NCI-H82 (cell line): ENCODE measurements at places on chromosomes 11 and 22.
A peak's percentile ranks its signal among the peaks of the same experiment; 100 is the strongest.

- no peak for DNase-seq
Observed at GRCh38 chr11:98834776-98835175, 186.0 kb upstream of the CNTN5 start.

DNA sequence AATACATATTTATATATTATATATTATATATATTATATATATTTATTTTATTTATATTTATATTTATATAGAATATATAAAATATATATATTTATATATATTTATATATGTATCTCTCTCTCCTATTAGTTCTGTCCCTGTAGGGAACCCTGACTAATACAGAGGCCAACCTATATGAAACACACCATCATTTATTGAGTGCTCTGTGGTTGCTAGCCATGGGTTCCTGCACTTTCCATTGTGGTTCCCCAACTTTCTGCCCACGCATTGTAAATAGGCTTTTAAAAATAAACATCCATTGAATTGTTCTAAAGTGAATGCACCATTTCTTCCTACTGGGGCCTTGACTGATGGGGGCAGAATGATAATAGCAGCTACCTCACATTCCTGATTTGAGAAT, 93.8 kb upstream of the SESN3 start:
- DNase-seq, result peak; percentile 10

DNA sequence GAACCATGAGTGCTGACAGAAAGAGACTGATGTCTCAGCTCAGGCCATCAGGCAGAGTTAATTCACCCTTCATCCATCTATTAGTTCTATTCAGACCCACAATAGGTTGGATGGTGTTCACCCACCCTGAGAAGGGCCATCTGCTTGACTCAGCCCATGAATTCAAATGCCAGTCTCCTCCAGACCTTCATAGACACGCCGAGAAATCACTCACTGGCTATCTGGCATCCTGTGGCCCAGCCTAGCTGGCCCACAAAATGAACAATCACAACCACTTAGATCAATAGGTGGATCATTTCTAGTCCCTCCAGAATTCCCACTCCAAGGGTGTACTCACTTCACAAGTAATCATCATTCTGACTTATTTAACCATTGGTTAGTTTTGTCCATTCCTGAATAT, 58.2 kb downstream of the MYEOV start:
- DNase-seq, result no peak

DNA sequence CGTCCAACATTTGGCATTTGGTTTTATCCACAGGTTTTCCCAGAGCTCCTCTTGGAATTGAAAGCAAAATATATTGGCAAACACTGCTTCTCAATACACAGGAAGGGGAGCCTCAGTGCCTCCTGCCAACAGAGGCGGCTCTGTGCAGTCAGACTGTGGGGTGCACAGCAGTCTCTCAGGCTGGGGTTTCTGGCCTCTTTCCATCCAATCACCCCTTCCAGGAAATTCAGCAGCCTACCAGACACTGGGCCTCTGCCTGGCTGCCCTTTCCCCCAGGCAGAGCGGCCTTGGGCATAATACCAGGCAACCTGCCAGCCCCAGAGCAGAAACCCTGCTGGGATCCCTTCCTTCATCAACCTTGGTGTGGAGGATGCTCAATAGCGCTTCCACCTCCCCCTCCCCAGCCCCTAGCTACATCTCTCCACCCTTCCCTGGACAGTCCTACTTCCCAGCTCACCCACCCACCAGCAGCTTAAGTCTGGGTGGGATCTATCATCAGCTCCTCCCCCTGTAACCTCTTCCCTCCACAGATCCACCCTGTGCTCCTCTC, 17.8 kb upstream of the RAPSN start:
- peak; percentile 36 for DNase-seq

GRCh38 chr11:117328375-117329010, 839 bp downstream of the CEP164 start:
- peak; percentile 35 for DNase-seq

GRCh38 chr11:65218446-65218845, 36.7 kb downstream of the CAPN1 start:
- DNase-seq, result no peak

- peak; percentile 74 for DNase-seq
Observed at GRCh38 chr22:25039754-25040153, 87.2 kb downstream of the KIAA1671 start.

DNA sequence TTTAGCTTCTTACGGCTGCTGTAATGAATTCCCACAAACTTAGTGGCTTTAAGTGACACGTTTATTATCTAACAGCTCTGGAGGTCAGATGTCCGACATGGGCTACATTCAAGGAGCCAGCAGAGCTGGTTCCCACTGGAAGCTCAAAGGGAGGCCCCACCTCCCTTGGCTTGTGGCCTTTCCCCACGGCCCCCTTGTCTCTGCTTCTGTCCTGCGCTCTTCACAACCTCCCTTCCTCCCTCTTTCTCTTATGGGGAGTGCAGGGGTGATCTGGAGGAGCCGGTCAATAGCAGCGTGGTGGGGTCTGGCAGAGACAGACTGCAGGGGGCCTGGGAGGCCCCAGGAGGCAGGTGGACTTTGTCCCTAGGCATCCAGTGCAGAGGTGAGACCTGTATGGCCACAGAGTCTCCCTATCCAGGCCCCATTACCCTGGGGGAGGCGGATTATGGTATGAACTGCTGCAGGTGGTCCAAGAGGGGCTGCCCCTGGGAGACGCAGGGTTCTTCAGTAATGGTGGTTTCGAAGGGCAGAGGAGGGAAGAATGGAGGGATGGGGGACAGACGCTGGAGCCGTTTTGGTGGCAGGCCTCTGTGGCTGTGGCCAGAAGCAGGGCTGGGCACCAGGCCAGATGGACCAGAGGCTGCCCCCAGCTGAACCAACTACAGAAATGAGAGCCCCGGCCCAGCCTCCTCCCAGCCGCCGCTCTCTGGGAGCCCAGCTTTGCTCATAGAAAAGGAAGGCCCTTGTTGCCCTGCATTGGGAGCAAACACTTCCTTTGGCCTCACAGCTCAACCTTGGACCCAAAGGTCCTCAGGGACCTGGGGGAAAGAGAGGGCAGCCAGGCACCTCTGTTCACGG, 30.7 kb upstream of the KCNQ1OT1 start:
- no peak for DNase-seq

DNA sequence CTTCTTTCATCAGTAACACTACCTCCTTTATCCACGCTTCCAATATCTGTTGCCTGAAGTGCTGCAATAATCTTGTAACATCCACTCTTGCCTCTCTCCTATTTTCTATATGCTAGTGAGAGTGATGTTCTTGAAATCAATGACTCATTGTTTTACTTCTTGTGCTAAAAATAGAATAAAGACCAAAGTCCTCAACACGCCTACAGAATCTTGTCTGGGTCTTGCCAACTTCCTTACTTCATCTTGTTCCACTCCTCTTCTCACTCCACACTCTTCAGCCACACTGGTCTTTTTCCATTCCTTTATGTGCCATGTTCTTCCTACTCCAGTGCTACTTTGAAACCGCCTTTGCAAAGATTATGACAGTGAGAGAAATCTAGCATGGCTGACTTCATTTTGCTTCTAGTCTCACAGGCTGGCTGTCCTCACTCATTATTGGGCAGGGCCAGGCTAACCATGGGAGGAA, 136.4 kb downstream of the CCDC81 start:
- DNase-seq, result no peak

DNA sequence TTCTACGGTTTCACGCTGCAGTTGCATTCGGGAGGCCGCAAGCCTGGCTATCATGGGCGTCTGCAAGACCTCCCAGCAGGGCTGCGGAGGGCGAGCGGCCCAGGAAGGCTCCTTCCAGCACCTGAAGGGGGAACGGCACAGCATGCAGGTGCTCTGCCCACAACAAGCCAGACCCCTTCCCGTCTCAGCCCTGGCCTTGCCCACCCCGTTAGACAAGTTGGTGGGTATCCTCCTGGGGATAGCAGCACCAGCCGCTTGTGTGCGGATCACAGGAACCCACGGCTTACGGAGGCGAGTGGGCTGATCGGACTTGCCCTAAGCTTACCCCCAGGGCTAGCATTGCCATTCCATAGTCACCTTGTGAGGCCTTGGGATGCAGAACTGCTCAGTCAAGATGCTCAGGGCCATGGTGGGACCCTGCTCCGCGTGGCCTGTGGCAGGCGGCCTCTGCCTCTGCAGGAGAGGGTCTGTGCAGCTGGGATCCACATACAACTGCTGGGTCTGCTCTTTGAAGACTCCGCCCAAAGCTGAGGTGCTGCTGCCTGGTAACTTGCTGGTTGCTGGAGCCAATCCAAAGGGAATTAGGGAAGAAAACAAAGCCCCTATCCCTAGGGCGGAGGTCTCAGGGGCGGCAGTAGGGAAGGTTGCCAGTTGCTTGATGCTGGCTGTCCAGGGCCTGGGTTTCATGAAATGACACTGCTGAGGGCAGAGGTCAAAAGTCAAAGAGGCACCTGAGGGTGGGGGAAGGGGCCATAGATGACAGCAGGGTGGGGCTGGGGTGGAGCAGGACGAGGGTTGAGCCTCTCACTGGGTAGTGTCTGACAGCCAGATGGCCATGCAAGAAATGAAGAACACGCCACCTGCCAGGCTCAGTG, 1.4 kb upstream of the OSBPL5 start:
- peak; percentile 82 for DNase-seq

GRCh38 chr11:78767027-78767932, 192.6 kb upstream of the NARS2 start:
- no peak for DNase-seq

DNA sequence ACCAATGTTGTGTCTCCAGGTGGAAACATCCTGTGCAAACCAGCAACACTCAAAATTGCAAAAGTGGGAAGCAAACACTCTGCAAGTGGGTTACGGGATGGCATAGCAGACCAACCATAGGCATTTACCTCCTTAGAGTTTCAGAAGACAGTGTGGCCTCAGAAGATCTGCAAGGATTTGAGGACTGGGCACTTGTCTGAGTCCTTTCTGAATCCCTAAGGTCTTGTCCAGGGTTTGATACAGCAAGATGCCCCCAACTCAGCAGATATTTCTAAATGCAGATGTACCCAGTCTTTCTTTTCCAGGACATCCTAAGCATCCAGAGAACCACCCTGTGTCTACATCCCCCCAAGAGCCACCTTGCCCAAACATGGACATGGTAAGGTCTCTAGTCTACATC, 51.7 kb upstream of the SHANK2 start:
- DNase-seq, result no peak

- DNase-seq, result no peak
Observed at GRCh38 chr11:66885469-66885868, 28.6 kb downstream of the LRFN4 start.

- no peak for DNase-seq
Observed at GRCh38 chr11:3085052-3085451, 27.8 kb upstream of the CARS1 start.

DNA sequence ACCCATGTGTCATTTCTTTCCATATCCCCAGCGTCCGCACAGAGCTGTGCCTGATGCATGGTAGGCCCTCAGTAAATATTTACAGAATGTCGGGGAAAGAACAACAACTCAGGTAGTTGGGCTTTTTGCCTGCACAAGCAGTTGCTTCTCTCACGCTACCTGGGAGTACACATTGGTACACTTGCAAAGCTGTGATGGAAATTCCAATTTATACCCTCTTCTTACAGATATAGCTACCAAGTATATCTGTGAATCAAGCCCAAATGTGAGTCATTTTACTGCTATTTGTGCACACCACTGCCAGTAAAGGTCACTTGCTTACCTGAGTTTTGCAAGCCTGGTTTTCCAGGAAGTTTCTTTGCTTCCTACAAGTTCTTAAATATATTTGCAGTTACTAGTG, 333.0 kb upstream of the NARS2 start:
- DNase-seq, result no peak

- DNase-seq, result no peak
Observed at GRCh38 chr11:105244160-105244825, 104.7 kb upstream of the CARD18 start.

DNA sequence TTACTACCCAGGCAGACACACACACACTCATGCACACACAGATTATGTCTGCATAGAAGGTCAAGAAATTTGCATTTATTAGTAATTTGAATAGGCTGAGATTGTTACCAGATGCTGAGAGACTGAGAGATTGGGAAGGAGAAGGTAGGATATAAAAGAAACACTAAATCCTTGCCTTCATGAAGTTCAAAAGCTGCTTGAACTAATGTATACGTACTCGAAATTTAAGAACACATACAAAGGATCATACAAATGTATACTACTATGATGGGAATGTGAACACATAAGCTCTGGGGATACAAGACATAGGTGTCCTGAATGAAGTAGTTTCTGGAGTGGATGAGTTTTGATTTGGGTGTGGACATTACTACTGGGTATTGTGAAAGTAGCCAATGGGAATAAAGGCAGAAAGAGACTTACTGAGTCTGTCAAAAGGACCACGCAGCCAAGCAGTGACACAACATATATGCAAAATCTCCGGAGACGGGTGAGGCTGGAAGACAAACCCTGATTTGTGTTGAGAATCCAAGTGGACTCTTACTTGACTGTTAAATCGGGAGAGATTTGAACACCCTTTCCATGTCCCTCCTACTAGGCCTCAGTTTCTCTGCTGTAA, 7.3 kb upstream of the PKNOX2 start:
- DNase-seq, result no peak

DNA sequence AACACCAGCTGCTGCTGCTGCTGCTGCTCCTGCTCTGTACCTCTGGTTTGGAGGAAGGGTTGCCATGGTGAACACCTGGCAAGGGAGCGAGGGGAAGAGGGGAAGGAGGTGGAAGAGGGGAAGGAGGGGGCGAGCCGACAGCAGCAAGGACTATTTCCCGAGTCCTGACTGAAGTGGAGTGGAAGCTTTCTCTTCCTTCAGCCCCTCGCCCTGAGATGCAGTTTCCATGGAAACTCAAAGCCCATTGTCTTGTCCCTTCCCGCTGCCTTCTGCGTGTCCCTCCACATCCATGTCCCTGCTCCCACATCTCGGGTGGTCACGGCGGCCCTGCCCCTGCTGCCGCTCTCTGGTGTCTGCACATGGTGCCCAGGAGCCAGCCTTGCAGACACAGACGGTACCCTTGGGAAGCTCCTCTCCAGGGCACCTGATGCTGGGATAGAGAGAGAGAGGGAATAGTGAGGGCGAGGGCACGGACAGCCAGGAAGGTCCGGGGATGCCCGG, 28.6 kb downstream of the FAM83F start:
- DNase-seq, result no peak

GRCh38 chr11:128336203-128336602, 251.2 kb downstream of the ETS1 start:
- DNase-seq, result no peak

DNA sequence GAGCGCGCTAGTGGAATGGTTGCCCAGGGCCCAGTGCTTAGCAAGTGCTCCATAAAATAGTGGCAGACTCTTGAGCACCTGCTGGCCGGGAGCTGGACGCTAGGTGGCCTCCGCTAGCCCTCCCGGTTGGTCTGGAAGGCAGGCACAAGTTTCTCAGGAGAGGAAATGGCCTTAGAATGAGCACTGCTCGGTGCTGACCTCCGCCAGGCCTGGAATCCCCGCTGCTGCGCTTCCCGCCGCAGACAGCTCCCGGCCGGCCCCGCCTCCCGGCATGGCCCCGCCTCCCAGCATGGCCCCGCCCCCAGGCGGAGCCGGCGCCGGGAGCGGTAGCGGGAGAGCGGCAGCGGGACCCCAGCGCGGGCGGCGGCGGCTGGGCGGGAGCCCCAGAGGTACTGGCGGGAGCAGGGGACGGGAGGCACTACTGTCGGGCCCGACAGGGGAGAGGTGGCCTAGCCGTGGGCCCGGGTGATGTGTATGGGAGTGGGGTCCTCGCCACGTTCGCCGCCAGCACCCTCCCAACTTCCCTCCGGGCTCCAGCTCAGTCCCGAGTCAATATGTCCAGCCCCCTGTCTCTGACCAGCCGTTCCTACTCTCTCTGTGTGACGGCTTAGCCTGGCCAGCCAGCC, at the start of gene SIPA1:
Gene SIPA1 (plus strand): TSS at position 308 of the 626 bp plus-strand sequence. CDS start 2,821 bp downstream, outside the sequence.
- DNase-seq, result peak; percentile 65

- DNase-seq, result no peak
Observed at GRCh38 chr11:121927789-121928188, 188.2 kb downstream of the BLID start.

GRCh38 chr11:114079511-114080065, 20.1 kb downstream of the ZBTB16 start:
- DNase-seq, result no peak

GRCh38 chr11:33310720-33311500, 53.7 kb downstream of the HIPK3 start:
- no peak for DNase-seq
